ENCODE measurements at places on chromosomes 5 and 9.

DNA sequence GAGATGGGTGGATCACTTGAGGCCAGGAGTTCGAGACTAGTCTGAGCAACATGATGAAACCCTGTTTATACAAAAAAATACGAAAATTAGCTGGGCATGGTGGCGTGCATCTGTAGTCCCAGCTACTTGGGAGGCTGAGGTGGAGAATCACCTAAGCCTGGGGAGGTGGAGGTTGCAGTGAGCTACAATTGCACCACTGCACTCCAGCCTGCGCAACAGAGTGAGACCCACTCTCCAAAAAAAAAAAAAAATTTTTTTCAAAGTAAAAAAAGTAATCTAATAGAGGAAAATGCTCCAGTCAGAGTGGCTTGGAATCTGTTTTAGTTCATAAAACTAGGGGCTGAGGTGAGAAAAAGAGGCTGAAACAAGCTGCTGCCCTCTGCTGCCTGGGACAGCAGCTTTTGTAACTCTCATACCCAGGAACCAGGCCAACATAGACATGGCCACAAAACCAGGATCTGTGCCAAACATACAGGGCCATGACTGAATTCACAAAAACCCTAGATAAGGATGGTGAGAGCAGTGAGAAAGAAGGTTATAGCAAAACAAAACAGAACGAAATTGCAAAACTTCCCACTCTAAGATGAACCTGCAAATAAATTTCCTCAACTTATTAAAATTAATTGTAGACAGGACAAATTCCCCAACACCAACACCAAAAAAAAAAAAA is 13.1 kb upstream of the DCAF12 start:
- DNase-seq = no peak

GRCh38 chr9:133987446-133987788 is 4.7 kb downstream of the VAV2 start:
- no peak for DNase-seq

GRCh38 chr5:64947031-64947430 is 178.3 kb downstream of the CWC27 start:
- DNase-seq = no peak

DNA sequence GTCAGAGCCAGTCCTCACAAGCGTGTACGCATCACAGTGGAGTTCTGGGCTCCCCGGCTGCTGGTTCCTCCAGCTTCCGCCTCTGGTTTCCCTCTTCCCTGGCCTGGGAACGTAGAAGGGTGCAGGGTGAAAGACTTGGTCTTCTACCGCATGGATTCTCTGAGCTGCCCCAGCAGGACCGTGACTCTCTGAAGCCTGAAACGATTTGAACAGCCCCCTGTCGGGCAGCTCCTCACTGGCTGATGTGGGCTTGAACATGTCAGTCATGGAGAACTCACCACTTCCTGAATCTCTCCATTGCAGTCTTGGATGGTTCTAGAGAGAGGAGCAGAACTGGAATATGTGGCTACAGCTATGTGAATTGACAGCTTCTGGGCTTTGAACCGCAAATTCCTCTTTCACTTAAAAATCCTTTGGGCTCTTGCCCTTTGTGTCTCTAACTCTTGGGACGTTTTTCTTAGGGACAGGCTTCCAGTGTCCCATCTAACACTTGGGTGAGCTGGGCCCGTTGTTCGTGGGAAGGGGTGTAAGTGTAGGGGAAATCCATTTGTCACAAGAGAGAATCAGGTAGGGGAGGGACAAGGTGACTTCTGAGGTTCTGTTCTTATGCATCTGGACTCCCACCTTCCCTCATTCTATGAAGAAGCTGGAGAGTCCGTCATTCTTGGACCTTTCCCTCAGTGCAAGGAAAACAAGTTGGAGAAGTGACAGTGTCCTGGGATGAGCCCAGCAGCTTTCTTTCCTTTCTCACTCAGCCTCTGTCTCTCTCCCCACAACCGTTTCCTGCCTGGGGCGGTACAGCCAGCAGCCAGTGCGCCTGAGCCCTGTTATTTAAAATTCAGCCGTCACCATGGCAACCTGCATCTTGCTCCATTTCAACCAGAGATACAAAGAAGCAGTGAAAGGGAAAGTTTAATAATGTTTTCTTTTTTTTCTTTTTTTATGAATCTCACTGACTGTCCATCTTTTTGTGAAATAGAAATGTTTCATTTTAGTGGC is 84.7 kb downstream of the PTTG1 start:
- peak; percentile 44 for DNase-seq

DNA sequence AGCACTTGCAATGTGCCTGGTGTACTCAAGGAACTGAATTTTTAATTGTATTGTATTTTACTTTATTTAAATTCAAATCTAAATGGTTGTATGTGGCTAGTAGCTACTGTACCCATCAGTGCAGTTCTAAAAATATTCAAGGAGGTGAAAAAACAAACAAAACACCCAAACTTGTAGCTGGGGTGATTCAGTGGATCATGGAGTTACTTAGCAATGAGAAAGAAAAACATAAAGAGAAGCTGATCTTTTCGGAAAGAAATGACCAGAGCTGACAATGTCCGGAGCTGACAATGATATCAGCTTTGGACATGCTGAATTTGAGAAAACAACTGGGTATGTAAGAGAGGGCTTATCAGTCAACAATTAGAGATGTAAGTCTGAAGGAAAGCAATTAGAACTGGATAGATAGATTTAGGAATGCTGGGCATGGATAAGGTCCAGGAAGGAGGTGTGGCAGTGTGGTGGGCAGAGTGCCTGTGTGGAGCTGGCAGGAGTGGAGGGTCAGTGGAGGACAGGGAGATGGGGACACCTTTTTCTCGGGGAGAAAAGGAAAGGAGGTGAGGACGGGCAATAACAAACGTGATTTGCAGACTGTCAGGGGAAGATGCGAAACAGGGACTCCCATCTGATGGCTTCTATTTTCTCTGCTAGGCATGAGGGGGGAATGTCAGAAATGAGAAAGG is 113.2 kb downstream of the DCP2 start:
- no peak for DNase-seq
